Stromal cell of bone marrow (primary cell): ENCODE measurements at places on chromosomes 3 and 15.

- DNase-seq: no peak
Observed at GRCh38 chr3:31247850-31248562, 284.7 kb upstream of the STT3B start.

- DNase-seq: no peak
Observed at GRCh38 chr15:25535866-25536265, 97.0 kb upstream of the UBE3A start.

DNA sequence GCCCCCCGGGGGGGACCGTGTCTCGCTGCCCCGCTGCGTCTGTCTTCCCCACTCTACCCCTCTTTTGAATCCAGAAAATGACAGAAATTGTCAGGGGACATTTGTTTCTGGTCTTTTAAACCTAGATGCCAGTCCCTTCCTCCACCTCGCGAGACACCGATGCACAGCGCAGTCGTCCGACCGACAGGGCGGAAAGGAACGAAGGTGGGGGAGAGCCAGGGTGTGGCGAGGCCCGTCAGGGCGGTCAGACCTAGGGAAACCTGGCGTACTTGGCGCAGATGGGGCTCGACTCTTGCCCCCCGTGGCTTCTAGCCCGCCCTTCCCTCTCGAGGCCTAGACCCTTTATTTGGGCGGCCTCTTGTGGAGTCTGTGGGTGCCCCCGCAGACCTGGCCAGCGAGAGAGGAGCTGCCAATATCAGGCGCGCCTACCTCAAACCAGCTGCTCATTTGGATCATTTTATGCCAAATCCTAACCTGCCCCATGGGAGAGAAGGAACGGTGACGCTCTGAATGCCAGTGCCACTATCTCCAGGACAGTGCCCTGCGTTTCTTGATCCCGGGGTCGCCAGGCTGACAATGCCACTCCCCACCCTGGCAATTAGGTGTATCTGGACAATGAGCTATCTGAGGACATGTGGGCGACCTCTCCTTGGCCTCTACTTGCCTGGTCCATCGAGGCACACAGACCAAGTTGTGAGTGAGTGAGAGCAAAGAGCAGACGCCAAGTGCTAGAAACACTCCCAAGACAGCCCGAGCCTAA lies 500 bp upstream of the RAB6B start:
- DNase-seq: no peak

GRCh38 chr15:63729115-63729884 lies 104.4 kb downstream of the HERC1 start:
- DNase-seq: no peak

DNA sequence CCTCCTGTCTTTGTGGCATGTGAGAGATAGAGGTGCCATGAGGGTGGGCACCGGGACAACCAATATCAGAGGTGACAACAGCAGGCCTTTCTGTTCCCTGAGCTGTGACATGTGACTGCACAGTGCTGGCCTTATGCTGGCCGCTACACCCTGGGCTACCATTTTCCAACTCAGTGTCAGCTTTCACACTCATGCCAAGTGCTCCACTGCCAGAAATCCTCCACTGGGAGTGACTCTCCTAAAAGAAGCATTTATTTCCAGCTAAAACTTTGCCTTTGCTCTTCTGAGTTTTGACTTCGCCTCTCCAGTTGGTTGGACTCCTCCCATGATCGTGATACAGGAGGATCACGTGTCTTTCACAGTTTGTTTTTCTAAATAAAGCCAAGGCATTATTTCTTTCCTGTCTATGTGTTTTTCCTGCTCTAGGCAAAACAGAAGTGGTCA lies 31.4 kb downstream of the CA12 start:
- DNase-seq: peak; percentile 72

GRCh38 chr3:147589016-147589415 lies 179.9 kb downstream of the ZIC1 start:
- peak; percentile 19 for DNase-seq

- DNase-seq: peak; percentile 97
Observed at GRCh38 chr3:149299938-149300801, 33.3 kb downstream of the TM4SF18 start.

- DNase-seq: no peak
Observed at GRCh38 chr3:9784965-9785364, 7.3 kb downstream of the TADA3 start.

DNA sequence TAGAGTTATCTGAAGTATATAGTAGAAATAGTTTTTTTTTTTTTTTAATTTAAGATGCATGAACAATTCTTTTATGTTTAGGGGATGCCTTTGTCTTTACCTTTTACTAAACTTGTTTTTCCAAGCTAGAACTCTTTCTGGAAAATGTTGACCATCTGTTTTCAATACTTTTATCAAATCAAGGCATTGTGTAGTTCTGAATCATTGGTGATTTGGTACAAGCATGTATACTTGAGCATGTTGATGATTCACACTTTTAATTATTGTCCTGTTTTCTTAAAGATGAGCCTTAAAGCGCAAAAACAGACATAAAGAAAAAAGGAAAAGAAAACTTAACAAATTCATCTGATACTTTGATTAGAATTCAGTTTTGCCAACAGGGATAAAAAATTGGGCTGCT lies 28.3 kb downstream of the PDCD6IP start:
- DNase-seq: no peak

DNA sequence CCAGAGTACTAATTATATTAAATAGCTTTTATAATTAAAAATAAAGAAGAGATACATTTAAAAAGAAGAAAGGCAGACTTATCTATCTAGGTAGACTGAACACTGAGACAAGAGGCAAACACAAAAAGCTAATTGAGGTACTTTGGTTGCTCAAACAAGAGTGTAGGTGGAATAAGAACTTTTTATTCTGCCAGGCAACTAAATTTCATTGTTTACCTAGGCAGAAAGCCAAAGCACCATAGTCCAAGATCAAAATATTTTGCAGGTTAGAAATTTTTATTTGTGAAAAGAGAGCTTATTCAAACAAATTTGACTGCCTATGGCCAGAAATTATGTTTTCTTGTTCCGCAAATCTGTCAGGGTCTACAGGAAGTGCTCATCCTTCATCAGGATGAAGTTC lies 499.6 kb upstream of the GBE1 start:
- no peak for DNase-seq

- DNase-seq: no peak
Observed at GRCh38 chr15:98537516-98538060, 110.8 kb upstream of the IGF1R start.

DNA sequence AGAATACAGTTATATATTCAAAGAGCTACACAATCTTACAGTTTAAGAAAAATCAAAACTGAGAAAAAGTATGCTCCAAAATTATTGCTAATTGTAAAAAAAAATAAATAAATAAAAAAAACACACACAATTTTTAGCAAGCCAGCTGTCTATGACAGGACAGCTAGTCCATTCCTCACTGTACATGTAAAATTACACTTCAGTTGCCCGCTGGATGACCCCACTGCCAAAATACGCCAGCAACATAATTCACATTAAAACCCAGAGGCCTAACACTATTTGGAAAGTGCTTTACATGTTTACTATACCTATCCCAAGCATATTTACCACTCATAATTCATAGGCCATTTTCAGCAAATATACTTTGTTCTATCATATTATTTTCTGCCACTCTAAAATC lies 5.8 kb downstream of the MYO9A start:
- no peak for DNase-seq

- no peak for DNase-seq
Observed at GRCh38 chr15:87930457-87930856, 326.1 kb downstream of the NTRK3 start.

DNA sequence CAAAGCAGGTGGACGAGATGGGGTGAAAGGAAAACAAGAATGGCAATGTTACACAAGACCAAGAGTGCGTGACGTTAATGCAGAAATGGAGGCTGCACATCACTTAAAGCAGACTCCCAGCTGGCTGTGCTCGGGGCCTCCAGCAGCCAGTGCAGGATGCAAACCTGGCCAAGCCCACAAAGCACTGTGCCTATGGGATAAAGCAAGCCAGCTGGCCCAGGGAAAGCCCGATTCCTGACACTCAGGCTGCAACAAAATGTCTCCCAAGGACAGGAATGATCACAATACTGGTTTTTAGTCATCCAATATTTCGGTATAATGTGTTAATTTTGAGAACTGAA lies 86.2 kb downstream of the SEC22A start:
- DNase-seq: no peak

DNA sequence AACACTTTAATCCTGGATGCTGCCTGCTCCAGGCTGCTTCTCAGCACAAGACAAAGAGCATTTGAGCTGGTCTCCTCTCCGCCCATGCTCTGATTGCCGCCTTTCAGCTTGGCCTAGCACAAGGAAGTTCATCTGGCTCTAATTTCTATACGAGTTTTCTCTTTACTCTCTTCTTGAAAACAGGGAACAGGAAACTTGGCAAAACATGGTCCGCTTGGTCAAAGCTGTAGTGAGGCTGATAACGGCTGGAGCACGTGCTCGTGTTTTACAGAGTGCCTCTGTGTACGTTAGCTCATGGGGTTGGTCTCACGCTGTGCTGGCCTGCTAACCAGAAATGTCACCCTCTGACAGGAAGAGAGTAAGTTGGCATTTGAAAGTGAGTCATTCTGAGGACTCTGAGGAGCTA lies 19.2 kb downstream of the RARRES1 start:
- no peak for DNase-seq

DNA sequence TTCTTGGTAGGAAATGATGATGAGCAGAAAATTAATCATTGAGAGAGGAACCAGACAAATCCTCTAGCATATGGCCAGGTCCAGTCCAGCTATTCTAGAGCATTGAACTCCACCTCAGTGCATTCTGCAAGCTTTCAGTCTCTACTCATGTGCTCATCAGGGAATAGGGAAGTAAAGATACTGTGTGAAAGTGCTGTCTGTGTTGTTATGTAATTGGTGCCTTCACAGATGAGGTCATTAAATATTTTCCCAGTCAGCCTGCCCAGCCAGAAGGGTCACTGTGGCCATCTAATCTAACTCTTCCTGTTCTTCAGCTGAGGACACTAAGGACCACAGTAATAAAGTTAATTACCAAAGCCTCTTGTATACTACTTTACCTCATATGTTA lies 28.2 kb downstream of the C3orf62 start:
- DNase-seq: peak; percentile 31

DNA sequence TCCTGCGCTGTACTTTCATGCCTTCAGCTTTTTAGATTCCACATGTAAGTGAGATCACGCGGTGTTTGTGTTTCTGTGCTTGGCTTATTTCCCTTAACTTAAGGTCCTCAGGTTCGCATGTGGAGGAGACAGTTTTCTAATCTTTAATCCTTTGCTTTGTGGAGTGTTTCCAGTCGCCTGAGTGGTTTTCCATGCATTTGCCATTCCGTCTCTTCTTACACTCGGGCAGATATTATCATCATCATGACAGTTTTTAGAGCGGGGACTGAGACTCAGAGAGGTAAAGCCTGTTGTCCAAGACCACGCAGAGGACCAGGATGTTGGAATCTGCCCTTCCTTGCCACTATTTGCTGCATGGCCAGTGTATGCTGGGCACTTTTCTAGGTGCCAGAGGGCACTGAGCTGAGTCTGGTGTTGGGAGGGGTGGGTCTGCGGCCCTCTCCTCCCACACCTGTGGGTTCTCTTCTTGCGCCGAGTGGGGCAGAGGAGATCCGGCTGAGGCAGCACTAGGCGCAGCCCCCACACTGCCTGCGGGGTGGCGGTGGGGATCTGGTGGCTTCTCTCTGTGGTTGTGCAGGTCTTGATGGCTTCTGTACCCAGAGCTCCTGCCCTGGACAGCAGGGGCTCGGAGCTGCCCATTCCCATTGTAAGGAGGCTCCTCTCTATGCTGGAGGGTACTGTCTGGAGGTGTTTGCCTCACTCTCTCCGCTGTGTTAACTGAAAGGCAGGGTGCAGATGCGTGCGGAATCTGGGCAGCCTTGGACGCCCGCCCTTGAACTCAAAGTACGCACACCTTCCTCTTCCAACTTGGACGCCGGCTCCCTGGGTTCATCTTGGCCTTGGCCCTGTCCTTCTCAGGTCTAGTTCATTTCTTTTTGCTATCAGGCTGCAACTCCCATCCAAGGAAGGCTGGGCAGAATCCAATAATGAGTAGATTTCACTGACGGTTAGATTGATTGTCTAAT lies 156.0 kb upstream of the RGMA start:
- DNase-seq: no peak

GRCh38 chr3:106035619-106036018 lies 166.8 kb upstream of the CBLB start:
- DNase-seq: no peak

- DNase-seq: no peak
Observed at GRCh38 chr15:45102226-45102625, 11.7 kb downstream of the DUOX2 start.

- no peak for DNase-seq
Observed at GRCh38 chr3:182268711-182269110, 524.6 kb upstream of the ATP11B start.

- no peak for DNase-seq
Observed at GRCh38 chr15:38308797-38309196, 56.2 kb downstream of the SPRED1 start.

DNA sequence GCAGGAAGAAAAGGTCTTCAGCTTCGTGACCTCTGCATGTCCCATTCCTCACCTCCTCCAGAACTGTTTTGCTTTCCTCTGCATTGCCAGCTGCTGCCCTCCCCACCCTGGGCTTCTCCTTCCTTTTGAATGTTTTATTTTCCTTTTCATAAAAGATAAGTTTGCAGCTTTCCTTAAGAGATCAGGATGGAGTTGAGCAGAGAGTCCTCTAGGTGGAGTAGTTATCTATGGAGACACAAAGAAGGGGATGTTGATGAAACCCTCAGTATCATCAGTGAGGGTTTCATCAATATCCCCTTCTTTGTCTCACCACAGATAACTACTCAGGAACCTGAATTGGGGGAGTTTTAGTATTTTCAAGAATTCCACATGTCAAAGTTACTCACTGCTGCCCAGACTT lies 19.0 kb upstream of the SLC25A36 start:
- DNase-seq: no peak

GRCh38 chr15:71691458-71692417 lies 118.6 kb upstream of the NR2E3 start:
- no peak for DNase-seq

- no peak for DNase-seq
Observed at GRCh38 chr3:113802795-113803455, 35.7 kb upstream of the GRAMD1C start.

DNA sequence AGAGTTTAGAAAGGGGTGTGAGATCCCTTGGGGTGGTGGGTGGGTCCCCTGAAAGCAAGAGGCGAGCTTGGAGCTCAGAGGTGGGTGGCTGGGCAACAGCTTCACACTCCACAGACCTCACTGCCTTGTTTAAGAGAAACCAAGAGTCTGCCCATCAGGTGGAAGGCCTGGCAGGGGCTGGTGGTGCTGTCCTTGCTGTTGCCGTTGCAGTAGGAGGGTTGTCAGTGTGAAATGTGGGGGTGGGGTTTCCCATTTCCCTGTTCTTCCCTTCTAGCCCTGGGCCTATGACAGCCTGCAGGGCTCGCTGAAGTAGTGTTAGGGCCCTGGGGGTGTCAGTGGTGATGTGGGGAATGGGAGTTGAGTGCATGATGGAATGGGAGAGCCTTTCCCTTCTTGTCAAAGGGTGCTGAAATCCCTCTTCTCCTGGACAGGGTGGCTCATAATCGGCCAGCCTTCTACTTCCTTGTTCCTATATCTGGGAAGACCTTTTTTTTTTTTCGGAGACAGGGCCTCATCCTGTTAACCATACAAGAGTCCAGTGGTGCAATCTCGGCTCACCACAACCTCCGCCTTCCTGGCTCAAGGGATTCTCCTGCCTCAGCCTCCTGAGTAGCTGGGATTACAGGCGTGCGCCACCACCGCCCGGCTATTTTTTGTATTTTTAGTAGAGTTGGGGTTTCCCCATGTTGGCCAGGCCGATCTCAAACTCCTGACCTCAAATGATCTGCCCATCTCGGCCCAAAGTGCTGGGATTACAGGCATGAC lies 4.3 kb downstream of the PLEKHO2 start:
- DNase-seq: no peak

- no peak for DNase-seq
Observed at GRCh38 chr15:42510258-42511006, 15.0 kb downstream of the SNAP23 start.
